ENCODE measurements at places on chromosomes 12 and 14.

DNA sequence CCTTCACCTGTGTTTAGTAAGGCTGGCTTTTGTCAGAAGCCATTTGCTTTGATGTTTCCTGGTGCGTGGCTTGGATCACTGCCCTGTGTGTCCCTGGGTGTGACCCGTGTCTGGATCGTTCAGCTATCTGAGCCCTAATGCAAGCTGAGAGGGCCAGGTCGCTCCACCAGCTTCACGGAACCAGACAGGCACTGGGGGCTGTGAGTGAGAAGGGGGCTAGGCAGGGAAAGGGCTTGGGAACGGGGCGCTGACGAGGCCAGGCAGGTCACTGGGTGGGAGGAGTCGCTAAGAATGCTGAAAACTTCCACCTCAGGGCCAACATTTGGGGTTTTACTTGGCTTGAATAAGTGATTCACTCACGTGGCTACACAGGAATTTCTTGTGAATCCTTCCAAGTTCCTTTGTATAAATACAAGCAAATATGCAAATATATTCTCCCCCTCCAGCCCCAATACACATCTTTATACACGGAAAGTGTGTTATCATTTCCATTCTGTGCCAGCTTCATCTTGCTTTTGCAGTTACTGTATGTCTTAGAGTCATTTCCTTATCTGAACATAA lies 24.2 kb upstream of the MMP17 start:
- DNase-seq = no peak

GRCh38 chr12:59298296-59298695 lies 297.5 kb upstream of the SLC16A7 start:
- DNase-seq = no peak

DNA sequence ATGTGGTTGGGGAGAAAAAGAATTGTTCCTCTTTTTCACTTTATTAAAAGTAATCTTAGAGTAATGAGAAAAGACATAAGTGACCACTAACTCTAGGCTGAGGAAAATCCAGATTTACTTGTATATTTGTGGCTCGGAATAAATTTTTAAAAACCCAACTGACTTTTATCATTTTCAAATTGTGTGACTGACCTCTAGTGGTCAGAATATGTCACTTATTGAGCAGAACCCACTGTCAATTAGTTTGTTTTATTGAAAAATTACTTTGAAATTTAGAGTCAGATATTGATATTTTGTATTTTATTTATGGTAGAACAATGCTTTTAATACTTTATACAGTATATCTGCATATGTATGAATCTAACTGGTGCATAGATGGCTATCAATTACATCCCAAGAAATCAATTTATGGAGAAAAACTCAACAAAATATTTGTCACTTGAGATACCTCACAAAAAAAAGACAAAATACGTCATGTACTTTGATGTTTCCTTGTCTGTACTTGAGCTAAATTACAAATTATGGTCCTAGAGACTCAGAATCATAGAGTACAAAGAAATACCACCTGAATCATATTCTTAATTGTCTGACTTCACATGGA lies 229.4 kb downstream of the CNTN1 start:
- no peak for DNase-seq

DNA sequence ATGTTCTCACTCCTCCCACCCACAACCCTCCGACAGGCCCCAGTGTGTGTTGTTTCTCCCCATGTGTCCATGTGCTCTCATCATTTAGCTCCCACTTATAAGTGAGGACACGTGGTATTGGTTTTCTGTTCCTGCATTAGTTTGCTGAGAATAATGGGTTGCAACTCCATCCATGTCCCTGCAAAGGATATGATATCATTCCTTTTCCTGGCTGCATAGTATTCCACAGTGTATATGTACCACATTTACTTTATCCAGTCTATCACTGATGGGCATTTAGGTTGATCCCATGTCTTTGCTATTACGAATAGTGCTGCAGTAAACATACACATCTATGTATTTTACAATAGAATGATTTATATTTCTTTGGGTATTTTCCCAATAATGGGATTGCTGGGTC lies 77.5 kb downstream of the SLCO1A2 start:
- DNase-seq = no peak

DNA sequence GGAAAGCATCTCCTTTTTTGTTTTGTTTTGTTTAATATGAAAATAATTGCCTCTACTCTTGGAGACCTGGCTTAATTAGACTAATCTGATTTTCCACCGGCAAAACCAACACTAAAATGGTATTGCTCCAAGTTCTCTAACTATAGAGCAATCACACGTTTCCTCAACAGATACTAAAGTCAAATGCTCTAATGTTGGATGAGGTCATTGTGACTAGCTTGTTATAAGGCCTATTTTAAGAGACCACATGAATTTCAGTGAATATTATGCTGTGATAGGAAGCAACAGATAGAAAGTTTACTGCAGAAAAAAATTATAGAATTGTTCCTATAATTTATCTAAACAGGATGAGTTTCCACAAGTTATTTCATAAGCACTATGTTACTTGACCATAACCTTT lies 3.3 kb upstream of the CCDC196 start:
- no peak for DNase-seq

- DNase-seq = no peak
Observed at GRCh38 chr12:64240781-64241180, 18.7 kb upstream of the KICS2 start.

DNA sequence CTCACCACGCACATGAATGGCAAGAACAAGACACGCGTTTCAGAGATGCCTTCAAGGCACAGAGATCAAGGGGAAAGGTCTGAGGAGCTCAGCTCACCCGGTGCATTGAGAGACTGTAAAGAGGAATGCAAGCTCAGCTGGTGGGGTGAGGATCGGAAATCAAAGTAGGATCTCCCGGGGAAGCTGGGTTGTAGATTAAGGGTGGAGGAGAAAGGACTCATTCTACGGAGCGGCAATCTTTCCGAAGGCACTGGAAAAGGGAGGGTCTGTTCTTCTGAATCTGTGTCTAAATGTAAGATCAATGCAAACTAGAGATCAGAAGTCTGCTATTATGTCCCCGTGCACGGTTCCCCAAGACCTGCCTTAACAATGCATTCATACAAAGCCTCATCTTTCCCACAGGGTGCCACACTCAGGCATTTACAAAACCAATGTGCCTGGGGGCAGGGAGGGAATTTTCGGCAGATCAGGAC lies 41.6 kb upstream of the PYGL start:
- no peak for DNase-seq

GRCh38 chr14:100982762-100983161 lies 79.2 kb upstream of the RTL1 start:
- DNase-seq = no peak
